ENCODE measurements at places on chromosomes 7 and 10. TPM values are rescaled to one million over a fixed set of nuclear protein-coding genes. Genes with fewer than 3 reads are reported as not detected.

RAMP3 gene
- polyA plus RNA-seq = 10.6 TPM

CALML5 gene
- polyA plus RNA-seq = not detected

ZNF425 gene
- polyA plus RNA-seq = 6.3 TPM

SPRN gene
- polyA plus RNA-seq = 3.1 TPM

LIPM gene
- polyA plus RNA-seq = not detected

BTBD16 gene
- 0.36 TPM for polyA plus RNA-seq

PON2 gene
- polyA plus RNA-seq = 185 TPM

CEP55 gene
- 16.9 TPM for polyA plus RNA-seq

LRRC18 gene
- polyA plus RNA-seq = 0.24 TPM

PPP1R9A gene
- polyA plus RNA-seq = 37.1 TPM

PTPN20 gene
- 6.1 TPM for polyA plus RNA-seq

INSYN2A gene
- 4.6 TPM for polyA plus RNA-seq

C7orf33 gene
- polyA plus RNA-seq = not detected

SPDYE5 gene
- polyA plus RNA-seq = 2.2 TPM

ATP5MK gene
- polyA plus RNA-seq = 192 TPM

ERCC6 gene
- 15.2 TPM for polyA plus RNA-seq

KLLN gene
- polyA plus RNA-seq = 1.6 TPM

METTL27 gene
- 3.5 TPM for polyA plus RNA-seq

ITGA8 gene
- 59.3 TPM for polyA plus RNA-seq

GRM3 gene
- polyA plus RNA-seq = 0.28 TPM

CTTNBP2 gene
- polyA plus RNA-seq = 34.5 TPM

MRLN gene
- polyA plus RNA-seq = 0.19 TPM

Data from renal cortex interstitium (tissue), 15 donors.